ENCODE measurements at places on chromosomes 2 and 18. TPM values are rescaled to one million over a fixed set of nuclear protein-coding genes. Genes with fewer than 3 reads are reported as not detected.

The LAMA1 gene
- total RNA-seq: under 0.01 TPM

The IL1RN gene
- total RNA-seq: 0.54 TPM

The CAPN13 gene
- under 0.01 TPM for total RNA-seq

The MERTK gene
- 8.6 TPM for total RNA-seq

The IL36RN gene
- total RNA-seq: not detected

The RGPD4 gene
- total RNA-seq: not detected

The SLC4A5 gene
- 4.3 TPM for total RNA-seq

The GRHL1 gene
- total RNA-seq: 0.54 TPM

The IL1RL2 gene
- not detected for total RNA-seq

The ASXL3 gene
- total RNA-seq: under 0.01 TPM

The MPPE1 gene
- total RNA-seq: 21.3 TPM

The VAMP5 gene
- total RNA-seq: 38.0 TPM

Measured in hematopoietic multipotent progenitor cell (in vitro differentiated cells).